Fibroblast of upper back skin (primary cell): ENCODE measurements at places on chromosomes 12 and 14.
A peak's percentile ranks its signal among the peaks of the same experiment; 100 is the strongest.

DNA sequence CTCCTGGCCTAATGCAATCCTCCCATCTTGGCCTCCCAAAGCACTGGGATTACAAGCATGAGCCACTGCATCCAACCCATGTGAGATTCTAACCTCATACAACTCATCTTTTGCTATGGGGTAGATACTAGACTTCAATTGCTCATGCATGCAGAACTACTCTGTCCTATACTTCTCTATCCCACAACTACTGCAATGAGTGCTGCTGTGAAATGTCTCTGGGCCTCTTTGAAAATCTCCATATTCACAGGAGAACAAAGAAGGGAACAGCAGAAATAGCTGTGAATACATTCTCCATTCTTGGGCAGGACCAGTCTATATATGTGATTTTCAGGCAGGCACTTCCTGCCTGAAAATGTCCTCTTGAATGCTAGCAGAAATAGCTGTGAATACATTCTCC is 220.7 kb upstream of the GRIP1 start:
- no peak for DNase-seq

DNA sequence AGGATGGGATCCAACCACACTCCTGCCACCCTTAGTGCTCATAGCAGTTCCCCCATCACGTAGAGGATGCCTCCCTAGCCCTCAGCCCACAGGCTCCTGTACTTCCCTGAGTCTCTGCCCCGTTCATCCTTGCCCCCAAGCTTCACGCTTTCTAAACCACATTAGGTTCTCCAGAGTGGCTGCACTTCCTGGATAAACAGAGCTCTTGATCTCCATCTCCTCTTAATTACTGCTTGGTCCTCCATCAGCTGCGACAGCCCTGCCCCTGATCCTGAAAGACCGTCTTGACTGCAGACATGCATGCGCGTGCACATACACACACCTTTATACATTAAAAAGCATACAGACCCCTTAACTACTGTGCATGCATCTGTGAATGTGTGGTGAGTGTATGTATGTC is 530.0 kb downstream of the BCL11B start:
- no peak for DNase-seq

DNA sequence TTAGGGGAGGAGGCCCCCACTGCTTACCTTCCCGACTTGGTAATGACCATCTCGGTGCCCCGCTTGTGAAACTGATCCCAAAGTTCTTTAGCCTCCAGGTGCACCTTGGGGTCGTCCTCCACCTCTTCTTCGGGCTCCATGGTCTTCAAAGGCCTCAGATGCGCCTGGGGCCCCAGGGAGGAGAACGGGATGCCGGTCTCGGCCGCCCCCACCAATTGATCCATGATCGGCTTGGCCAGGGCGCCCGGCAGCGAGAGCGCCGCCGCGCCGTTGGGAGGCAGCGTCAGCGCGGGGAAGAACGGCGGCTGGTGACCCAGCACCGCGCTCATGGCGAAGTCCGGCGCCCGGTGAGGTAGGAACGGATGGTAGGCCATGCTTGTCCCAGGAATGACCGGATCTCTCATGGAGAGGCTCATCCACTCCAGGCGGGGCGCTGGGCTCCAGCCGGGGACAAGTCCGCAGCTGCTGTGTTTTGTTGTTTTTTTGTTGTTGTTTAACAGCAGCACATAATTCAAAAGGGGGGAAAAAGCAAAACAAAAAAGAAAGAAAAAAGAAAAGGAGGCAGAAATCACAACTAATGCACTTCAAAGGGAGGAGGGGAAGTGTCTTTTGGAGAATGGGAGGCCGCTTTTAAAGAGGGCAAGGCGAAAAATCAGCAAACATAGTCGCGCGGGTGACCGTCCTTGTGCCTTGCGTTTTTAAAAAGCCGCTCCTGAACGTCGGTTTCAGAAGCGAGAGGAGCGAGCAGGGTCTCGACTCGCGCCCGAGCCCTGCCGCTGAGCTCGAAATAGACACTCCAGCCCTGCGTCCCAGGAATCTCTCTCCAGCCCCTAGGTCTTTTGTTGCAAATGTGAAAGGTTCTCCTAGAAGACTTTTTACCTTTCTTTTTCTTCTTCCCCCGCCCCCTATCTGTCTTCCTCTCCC is 928 bp downstream of the TBX3 start:
- no peak for DNase-seq

DNA sequence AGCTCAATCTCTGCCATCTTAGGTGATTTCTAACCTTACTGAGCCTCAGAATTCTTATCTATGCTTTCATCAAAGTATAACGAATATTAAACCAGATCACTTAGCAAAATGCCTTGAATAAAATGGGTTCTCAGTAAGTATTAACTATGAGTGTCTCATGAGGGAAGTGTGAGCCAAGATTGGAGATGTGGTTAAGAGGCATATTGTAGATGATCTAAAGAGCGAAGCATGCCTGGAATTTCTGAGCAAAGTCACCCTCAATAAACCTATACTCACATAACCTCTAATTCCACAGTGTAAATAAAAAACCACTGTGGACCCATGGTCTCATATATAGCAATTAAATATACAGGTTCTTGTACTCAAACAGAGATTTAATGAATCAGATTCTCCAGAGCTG is 193.1 kb upstream of the FSCB start:
- DNase-seq: peak; percentile 74

DNA sequence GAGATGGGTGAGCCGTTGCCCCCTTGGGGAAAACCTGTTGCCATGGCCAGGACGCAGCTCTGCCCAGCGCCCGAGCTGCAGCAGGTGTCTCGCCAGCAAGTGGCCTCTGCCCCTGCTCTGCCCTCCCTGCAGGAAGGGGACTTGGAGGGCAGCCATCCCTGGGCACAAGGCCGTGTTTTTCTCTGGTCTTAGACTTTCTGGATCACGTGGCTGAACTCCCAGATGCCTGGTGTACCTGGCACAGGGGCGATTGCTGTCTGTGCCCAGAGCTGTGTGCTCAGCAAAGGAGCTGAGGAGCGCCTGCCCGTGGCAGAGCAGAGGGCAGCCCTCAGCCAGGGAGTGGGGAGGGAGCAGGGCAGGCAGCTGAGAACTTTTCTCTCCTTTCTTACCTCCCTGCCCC is 38.0 kb downstream of the TMEM63C start:
- DNase-seq: no peak

DNA sequence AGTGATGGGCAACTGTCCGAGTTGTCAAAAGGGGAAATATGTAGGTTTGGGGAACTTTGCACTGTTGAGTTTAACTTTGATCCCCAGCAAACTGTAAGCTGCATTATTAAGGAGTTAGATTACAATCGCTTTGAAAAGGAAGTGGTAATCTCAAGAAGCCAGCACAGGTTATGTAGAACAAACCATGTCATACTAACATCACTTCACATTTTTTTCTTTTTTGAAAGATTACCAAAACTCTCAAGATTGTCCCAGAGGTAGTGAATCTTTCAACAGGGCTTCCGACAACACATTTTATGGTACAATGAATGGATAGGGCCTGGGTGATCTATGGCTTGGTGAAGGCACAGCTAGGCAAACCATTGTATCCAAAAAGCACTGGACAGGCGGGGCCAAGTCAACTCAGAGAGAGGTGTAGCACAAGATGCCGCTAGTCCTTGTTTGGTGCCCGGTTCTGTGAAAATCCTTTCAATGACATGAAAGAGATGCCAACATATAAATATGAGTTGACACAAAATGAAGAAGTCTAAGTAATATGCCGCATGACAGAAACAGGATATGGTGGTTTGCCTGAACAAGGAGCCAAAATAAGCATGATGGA is 24.3 kb upstream of the PARP11 start:
- no peak for DNase-seq

GRCh38 chr12:50166799-50167048 is 445 bp downstream of the CERS5 start:
- DNase-seq: no peak

- no peak for DNase-seq
These were observed 53.9 kb downstream of the PELI2 start for GRCh38 chr14:56172074-56172473.

DNA sequence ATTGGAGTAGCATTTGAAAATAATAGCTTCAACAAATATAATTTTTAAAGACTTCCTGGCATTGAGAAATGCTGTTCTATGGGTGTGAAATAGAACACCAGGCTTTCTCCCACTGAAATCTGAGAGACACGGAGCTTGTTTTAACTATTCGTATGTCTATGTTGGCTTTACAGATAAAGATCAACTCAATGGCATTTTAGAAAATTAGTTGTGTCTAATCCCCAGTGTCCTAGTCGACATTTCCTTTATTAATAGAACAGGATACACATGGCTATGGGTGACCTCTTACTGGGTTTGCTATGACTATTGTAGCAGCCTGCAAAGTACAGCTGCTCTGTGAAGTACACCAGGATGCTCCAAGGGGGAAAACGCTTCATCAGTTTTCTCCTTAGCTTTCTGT is 159.3 kb downstream of the SLC25A21 start:
- no peak for DNase-seq

GRCh38 chr12:9184276-9184675 is 23.9 kb downstream of the PZP start:
- no peak for DNase-seq
